EH (cell line): ENCODE measurements at places on chromosomes 12 and 14.

GRCh38 chr14:60323199-60323896, 74.3 kb downstream of the PPM1A start:
- no peak for DNase-seq

DNA sequence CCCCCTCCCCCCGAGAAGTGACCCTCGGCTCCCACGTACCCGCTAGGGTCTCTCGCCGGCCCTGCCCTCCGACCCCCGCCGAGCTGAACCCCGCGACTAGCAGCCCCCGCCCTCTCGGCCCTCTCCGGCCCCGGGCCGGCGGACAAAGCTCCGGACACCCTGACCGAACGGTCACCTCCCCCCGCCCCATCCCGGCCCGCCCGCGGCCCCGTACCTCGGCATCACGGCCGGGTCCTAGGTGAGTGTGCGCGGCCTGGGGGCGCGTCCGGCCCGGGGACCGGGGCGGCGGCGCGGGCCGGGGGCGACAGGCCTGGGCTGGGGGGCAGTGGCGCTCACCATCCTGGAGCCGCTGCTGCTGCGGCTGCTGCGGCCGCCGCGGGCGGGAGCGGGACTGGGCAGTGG, at the start of gene FIGNL2:
FIGNL2 (minus strand) TSS at position 393 of the 402 bp plus-strand sequence. CDS start 26,305 bp downstream, outside the sequence.
- DNase-seq: no peak

GRCh38 chr12:69570545-69571399, 14.5 kb upstream of the CCT2 start:
- DNase-seq: peak; percentile 66

- DNase-seq: no peak
Observed at GRCh38 chr14:95163132-95163531, 5.8 kb upstream of the DICER1 start.

- no peak for DNase-seq
Observed at GRCh38 chr14:83994020-83994419, 1535.9 kb upstream of the FLRT2 start.

GRCh38 chr14:49621114-49621881, 699 bp downstream of the MGAT2 start:
- DNase-seq: peak; percentile 63

DNA sequence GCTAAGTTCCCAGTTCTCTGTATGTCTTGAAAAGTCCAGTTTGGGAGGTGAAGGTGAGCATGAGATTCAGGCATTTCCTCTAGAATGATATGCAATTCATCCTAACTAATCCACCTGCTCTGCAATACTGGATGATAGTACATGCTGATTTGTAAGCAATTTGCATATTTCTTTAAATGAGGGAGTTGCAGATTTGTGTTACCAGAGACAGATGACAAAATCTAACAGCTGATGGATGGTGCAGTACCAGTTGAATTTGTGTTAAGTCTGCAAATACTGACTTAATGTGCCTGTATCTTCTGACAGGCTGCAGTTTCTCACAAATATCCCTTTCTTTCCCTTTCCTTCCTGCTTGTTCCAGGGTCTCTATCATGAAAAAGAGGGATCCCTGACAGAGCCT, 76.4 kb upstream of the MBIP start:
- DNase-seq: no peak

DNA sequence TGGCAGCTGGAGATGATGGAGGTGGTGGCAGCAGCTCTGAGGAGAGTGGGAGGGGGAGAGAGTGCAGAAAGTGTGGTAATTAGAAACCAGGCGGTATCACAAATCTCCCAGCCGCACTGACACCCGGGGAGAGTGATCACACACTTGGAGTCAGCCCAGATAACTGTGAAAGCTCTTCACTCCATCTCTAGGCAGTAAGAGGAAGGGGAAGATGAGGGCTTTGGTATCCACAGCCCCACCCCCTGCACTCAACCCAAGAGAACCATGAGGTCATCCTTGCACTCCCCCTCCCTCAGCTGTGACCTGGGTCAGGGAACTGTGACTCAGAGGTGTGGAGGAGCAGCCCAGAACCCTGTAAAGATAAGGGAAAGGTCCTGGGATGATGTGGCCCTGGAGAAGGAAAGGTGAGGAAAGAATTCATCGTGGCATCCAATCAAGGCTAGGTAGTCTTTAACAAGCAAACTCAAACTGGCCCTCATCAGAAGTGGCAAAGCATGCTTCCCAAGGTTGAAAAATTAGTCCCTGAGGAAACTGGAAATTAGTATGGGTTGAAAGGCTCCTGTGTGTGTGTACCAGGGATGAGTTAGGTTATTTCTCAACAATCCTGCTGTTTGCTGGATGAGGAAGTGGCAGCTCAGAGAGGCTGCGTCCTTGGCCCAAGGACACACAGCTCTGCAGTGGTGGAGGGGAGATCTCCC, 111.0 kb upstream of the LHX5 start:
- no peak for DNase-seq

- no peak for DNase-seq
Observed at GRCh38 chr14:73176685-73177084, 40.4 kb downstream of the PSEN1 start.

- DNase-seq: no peak
Observed at GRCh38 chr14:71956920-71957563, 24.8 kb downstream of the RGS6 start.

DNA sequence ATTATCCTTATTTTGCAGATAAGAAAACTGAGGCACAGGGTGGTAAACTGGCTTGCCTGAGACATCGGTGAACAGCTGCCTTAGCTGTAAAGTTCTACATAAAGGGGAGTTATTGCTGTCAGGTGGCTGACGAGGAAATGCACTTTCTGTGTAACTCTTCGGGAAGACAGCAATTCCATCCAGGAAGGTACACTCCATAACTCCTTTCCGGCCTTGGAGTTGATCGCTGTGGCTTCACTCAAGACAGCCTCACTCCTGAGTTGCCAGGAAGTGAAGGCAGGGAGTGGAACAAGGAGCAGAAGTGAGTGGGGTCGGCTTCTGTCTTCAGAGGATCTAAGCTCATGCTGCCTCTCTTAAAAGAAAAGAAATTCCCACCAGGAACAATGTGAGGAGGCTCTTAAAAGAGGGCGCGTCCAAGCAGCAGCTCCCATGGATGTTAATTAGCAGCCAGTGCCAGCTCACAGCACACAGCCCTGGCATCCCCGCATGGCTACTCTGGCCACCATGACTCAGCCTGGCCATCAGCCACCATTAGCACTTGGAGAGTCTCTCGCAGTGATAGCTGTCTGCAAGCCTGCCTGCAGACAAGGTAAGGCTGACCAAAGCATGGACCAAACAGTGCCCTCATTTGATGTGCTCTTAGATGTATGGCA, 60.3 kb downstream of the NUAK1 start:
- peak; percentile 94 for DNase-seq

DNA sequence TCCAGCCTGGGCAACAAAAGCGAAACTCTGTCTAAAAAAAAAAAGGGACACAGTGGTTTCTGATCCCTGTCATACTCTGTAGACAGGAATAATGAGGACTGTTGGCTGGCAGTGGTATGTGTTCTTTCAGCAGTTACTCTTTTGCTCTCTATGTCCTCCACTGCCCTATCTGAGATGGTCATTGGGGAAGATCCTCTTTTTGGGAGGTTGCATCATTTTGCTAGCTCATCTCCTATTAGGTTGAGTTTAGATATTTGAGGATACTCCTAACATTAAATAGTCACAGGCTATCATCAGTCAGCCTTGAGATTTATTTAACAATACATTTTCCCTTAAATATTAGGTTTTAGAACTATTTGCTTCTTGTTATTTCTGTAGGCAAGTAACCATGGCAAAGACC, 5.9 kb upstream of the CCDC91 start:
- no peak for DNase-seq

- DNase-seq: peak; percentile 14
Observed at GRCh38 chr12:63098851-63099250, 52.1 kb downstream of the AVPR1A start.

- DNase-seq: peak; percentile 69
Observed at GRCh38 chr12:27866373-27867101, 86.5 kb upstream of the MANSC4 start.

- no peak for DNase-seq
Observed at GRCh38 chr14:76741074-76741473, 20.2 kb upstream of the VASH1 start.

DNA sequence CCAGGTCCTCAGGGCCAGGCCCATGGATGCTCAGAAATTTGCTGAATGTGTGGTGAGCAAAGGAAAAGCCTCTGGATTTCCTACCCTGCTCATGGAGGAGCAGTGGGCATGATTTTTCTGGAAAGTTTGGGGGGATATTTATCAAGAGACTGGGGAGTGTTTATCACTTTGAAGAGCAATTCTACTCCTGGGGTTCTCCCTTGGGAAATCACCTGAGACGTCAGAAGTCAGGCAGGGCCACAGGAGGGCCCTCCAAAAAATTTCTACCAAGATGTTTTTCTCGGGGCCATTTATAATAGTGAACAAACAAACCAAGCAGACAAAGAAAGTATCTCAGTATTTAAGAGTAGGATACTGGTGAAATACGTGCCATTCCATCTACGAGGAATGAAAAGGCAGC, 20.1 kb upstream of the EIF2B2 start:
- no peak for DNase-seq
